A549 treated with RU486 at 1 μM for 4 hours (cell line): ENCODE measurements at places on chromosomes 16 and 17. TPM values are rescaled to one million over a fixed set of nuclear protein-coding genes. Genes with fewer than 3 reads are reported as not detected.

The SMIM22 gene
- not detected in 5 replicates for total RNA-seq

The WSCD1 gene
- 2.1 to 3.9 TPM (median 3.4 TPM) in 5 replicates for total RNA-seq

The ABCC11 gene
- total RNA-seq, result 0.11 to 0.20 TPM (median 0.18 TPM) in 4 of 5 replicates, not detected in the other

The ACD gene
- 23.8 to 36.1 TPM (median 33.6 TPM) in 5 replicates for total RNA-seq

The HSD17B1 gene
- total RNA-seq, result 0.74 to 1.6 TPM (median 1.2 TPM) in 5 replicates

The HOXB4 gene
- 0.09 to 0.15 TPM (median 0.12 TPM) in 3 of 5 replicates, not detected in the others for total RNA-seq

The GOSR1 gene
- total RNA-seq, result 34.9 to 48.5 TPM (median 38.0 TPM) in 5 replicates

The HAP1 gene
- 0.69 to 2.9 TPM (median 1.5 TPM) in 5 replicates for total RNA-seq

The FAM171A2 gene
- total RNA-seq, result 2.4 to 5.2 TPM (median 3.8 TPM) in 5 replicates

The TMC5 gene
- total RNA-seq, result 6.1 to 8.1 TPM (median 6.4 TPM) in 5 replicates

The AATF gene
- total RNA-seq, result 125 to 166 TPM (median 134 TPM) in 5 replicates

The TMEM92 gene
- total RNA-seq, result 21.2 to 28.6 TPM (median 23.5 TPM) in 5 replicates

The GAS2L2 gene
- total RNA-seq, result 0.06 to 0.08 TPM (median 0.06 TPM) in 4 of 5 replicates, not detected in the other

The PPP1R27 gene
- 0.27 to 0.61 TPM (median 0.32 TPM) in 3 of 5 replicates, not detected in the others for total RNA-seq

The IGSF6 gene
- total RNA-seq, result not detected in 5 replicates

The CD300LB gene
- 0.05 to 0.13 TPM (median 0.07 TPM) in 3 of 5 replicates, not detected in the others for total RNA-seq

The SDR42E2 gene
- total RNA-seq, result not detected in 5 replicates

The DOC2B gene
- 0.76 to 1.1 TPM (median 0.82 TPM) in 5 replicates for total RNA-seq
